AG09309 (cell line): ENCODE measurements at places on chromosomes 1 and 21.

GRCh38 chr1:20551945-20552727, at the start of gene FAM43B:
FAM43B (plus strand) TSS chr1:20552573; CDS start chr1:20552974, 401 bp downstream.
- no peak for DNase-seq

DNA sequence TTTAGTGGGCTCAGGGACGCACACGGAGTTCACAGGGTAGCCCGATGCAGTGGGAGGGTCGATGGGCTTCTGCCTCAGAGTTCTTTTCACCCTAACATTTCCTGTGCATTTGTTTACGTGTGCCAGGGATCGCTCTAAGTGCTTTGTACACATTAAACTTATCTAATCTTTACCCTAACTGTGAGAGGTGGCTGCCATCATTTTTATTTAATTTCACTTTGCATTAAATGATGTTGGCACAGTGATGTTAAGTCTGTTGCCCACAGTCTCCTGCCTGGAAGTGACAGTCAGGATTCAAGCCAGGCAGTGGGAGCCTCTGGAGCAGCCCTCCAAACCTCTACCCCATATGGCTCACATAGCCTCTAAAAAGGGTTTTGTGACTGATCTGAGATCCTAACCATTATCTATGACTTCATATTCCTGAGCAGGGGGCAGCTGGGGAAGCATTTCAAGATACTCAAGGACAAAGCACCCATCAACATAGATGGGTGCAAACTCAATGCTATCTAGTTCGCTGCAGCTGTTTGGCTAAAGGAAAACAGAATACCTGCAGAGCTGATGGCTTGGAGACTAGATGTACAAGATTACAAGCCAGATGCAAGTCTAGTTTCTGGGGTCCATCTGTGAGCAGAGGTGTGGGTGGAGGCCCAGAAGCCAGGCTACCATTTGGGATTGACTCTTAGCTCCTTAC, 303.8 kb downstream of the DISC1 start:
- DNase-seq = no peak

GRCh38 chr1:33346533-33346926, 25.6 kb upstream of the A3GALT2 start:
- DNase-seq = no peak

GRCh38 chr1:200291106-200291505, 118.7 kb downstream of the ZNF281 start:
- no peak for DNase-seq

DNA sequence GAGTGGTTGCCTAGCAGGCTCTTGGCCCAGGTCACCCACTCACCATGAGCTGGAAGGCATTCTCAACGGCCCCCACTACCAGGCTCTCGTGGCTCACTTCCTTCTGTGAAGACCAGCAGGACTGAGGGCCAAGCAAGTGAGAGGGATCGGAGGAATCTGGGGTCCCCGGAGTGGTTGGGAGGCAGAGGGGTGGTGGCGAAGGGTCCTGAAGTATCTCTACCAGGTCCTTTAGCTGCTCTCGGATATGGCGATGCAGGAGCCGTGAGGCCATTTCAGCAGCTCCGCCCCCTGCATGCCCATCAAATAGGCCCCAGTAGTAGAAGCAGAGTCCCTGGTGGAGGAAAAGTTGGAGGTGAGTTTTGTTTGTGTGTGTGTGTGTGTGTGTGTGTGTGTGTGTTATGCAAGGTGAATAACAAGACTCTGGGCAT, 2.4 kb downstream of the PPM1J start:
- DNase-seq = no peak

- no peak for DNase-seq
These were observed 29.1 kb upstream of the SAMD13 start for GRCh38 chr1:84272401-84272800.

DNA sequence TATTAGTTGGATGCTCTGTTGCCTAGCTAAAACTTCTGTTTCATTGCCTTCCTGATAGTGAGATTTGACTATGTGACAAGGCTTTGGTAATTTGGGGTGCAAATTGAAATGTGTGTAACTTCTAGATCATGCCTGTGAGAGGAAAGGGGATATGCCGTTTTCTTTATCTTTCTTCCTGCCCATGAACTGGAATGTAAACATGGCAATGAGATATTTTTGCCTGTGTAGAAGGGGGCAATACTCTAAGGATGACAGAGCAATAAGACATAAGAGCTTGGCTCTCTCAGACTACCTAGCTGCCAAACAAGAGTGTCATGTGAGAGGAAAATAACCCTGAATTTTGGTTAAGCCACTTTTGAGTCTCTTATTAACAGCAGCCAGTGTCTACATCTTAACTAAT, 49.7 kb downstream of the RAP1A start:
- DNase-seq = no peak

DNA sequence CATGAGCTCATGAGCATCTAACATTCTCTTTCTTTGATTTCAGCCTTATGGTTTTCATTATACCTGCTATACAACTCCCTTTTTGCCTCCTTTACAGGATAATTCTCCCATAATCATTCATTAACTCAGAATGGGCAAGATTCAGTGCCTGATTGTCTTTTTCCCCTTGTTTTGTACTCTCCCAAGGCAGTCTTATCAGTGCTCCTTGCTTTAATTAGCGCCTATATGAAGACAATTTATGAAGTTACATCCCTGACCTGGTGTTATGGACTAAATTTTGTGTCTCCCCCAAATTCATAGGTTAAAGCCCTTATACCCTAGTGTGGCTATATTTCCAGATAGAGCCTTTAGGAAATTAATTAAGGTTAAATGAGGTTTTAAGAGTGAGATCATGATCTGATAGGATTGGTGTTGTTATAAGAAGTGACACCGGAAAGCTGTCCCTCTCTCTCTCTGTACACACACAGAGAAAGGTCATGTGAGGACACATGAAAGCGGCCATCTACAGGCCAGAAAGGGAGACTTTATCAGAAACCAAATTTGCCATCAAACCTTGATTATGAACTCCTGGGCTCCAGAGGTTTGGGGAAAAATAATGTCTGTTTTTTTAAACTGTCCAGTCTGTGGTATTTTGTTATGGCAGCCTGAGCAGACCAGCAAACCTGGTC, 185.8 kb upstream of the CHODL start:
- no peak for DNase-seq

- DNase-seq = no peak
These were observed 9.1 kb downstream of the AMPD2 start for GRCh38 chr1:109628540-109629321.

GRCh38 chr1:112418099-112418892, 22.3 kb downstream of the CTTNBP2NL start:
- DNase-seq = no peak

DNA sequence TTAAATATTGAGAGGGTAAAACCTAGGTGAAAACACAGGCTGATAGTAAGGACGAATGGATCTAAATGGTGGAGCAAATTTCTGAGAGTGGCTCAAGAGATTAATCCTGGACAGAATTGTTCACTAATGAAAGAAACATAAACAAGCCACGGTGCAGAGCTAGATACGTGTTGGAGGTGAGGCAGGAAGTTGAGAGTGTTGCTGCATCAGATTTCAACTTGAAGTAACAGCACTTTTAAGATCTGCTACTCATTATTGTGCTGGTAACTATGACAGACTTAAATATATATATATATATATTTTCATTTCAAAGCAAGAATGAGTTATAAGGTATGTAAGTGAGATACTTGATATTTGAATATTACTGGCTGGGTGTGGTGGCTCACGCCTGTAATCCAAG, 64.9 kb downstream of the PTGS2 start:
- no peak for DNase-seq

DNA sequence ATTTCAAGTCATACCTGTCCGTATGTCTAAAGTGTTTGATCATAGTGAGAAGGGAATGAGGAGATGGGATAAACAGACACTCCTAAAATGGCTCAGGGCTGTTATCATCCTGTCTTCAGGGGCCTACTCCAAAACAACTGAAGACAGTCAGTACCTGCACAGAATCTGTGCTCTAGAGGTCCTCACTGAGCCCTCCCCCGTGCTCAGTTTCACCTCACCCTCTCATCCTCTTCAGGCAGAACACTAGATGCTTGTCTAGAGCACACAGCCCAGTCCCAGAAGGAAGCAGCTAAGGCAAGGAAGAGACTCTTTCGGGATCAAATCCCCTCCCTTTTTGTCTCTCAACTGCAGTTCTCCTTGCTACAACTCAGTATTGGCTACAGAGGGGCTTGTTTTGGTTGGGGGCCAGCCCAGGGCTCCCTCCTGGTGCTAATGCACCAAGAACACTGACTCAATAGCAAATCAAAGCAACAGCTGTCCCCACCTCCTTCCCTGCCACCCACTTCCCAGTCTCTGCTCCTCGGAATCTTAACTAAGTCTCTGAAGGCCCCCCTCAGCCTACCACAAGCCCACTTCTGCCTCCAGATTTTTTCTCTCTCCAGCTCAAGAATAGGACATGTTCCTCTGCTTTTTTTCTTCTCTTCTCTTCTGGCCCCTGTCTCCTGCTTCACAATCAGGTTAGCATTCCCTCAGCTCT, 10.1 kb downstream of the CADM3 start:
- DNase-seq = no peak

GRCh38 chr1:8495928-8496401, 178.1 kb downstream of the SLC45A1 start:
- DNase-seq = no peak

DNA sequence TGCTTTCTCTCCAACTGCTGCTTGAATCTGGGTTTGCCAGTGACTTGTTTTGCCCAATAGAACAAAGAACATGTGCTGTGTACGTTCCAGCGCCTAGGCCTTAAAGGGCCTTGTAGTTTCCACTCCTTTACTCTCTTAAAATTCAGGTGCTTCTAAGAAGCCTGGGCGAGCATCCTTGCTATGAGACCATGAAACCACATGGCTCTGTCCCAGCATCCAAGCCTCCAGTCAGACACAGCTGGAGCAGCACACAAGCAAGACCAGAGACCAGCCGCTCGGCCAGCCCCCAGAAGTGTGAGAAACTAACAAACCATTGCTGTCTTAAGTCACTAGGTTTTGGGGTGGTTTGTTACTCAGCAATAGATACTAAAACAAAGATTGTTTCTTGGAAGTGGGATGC, 15.1 kb downstream of the PLEKHO1 start:
- no peak for DNase-seq

GRCh38 chr1:10637834-10638558, 158.4 kb downstream of the CASZ1 start:
- DNase-seq = no peak

DNA sequence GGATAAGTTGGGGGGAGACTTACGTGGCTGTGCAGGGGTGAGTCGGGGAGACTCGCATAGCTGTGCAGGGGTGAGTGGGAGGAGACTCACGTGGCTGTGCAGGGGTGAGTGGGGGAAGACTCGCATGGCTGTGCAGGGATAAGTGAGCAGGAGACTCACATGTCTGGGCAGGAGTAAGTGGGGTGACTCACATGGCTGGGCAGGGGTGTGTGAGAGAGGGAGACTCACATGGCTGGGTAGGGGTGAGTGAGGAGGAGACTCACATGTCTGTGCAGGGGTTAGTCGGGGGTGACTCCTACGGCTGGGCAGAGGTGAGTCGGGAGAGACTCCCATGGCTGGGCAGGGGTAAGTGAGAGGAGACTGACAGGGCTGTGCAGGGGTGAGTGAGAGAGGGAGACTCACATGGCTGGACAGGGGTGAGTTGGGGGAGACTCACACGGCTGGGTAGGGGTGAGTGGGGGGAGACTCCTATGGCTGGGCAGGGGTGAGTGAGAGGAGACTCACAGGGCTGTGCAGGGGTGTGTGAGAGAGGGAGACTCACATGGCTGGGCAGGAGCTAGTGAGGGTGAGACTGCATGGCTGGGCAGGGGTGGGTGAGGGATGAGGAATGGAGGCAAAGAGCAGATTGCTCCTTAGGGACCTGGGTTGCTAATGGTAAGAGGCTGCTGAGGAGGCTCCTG, 56.0 kb upstream of the ABCG1 start:
- DNase-seq = no peak

GRCh38 chr1:18643154-18644012, 12.7 kb downstream of the PAX7 start:
- DNase-seq = no peak
